ENCODE measurements at places on chromosomes 5 and 9.

- no peak for DNase-seq
These were observed 4.8 kb downstream of the CWC27 start for GRCh38 chr5:64773533-64773932.

- DNase-seq = no peak
These were observed 76.6 kb downstream of the RICTOR start for GRCh38 chr5:38997591-38997990.

- DNase-seq = no peak
These were observed 234.4 kb downstream of the MAST4 start for GRCh38 chr5:66830636-66831035.

DNA sequence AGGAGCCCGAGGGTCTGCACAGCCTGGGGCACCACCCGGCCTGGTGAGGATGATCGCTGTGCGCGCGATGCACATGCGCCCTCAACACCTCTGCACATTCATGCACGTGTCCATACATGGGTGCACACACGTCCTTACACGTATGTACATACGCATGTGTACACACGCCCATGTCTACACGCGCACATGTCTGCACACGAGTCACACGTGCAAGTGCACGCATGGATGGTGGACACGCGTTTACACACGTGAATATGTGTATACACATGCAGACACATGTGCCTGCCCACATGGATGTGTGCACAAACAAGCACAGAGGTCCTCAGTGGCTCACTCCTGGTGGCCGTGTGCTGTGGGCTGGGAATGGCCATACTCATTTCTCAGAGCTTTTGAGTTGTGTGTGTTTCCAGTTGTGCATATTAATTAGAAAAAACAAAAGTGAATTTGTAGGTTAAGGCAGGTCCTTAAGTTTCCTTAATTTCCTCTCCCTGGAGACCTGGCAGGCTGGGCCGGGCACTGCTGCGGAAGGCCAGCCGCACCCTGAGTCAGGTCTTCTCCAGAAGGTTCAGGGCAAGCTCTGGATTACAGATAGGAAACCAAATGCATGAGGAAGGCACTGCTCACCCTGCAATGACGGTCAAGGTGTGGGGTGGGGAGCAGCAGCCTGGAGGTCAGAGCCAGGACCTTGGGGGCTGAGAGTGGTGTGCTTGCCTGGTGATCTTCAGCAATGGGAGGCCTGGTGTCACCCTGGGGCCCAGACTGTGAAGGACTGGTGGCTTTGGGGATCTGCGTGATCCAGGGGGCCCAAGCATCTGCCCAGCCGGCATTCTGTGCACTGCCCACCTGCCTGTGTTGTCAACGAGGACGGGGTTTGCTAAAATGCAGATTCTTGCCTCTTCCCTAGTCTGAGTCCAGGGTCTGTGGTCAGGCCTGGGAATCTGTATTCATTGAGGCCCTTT lies 1.3 kb upstream of the RNU6ATAC start:
- DNase-seq = peak; percentile 37

GRCh38 chr9:131840220-131840619 lies 100.3 kb upstream of the RAPGEF1 start:
- no peak for DNase-seq

DNA sequence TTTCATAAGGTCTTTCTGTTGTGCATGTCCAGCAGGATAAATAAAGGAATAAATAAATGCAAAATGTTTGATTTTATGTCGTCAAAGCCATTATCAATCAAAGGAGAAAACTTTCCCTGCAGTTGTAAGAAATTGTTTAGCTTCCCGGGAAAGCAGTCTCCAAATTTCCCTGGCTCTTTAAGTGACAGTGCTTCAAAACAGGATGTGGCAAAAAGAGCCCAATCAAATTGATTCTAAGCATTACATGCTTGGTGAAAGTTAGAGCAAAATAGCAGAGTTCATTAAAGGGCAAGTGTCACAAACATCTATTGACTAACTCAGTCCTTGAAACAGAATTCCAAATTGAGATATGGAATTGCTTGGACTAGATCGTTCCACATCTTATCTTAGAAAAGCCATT lies 704.1 kb downstream of the PRELID2 start:
- DNase-seq = no peak

DNA sequence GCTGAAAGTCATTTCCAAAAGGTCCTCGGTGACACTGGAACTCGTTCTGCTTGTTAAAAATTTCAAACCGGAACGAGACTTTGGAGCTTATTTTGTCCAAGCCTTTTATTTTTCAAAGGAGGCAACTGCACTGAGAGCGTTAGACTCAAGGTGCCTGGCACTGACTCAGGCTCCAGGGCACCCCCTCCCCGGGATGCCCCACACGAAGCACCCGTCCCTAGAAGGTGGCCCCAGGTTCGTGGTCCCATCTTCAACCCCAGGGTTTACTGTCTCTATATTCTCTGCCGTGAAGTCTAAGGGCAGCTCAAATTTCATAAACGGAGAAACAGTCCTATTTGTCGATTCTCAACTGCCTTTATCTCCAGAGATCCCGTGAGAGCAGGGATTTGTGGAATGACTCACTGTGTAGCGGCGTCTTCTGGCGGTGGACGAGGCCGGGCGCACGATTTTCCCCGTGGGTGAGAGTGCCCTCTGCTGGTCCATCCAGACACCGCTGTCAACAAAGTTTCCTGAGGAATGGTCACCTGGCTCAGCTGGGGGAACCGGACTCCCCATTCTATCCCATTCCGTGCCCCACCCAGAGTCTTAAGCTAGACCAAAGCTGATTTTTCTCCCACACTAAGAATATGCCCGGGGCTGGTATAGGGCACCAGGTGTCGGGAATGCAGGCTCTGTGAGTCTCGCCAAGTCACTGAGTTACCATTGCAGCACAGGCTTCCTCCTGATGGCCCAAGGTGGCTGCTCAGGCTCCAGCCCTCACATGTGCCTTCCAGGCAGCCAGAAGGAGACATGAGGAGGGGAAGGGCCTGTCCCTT lies 27.1 kb upstream of the SLC6A19 start:
- DNase-seq = peak; percentile 11

GRCh38 chr9:82492274-82492673 lies 503.7 kb downstream of the SPATA31D1 start:
- no peak for DNase-seq

All from activated CD4-positive, alpha-beta T cell treated with anti-CD3 and anti-CD28 coated beads, Interleukin-2, amount 50 U/mL, for 24 hours (primary cell).